Activated T-helper 1 cell treated with anti-CD3 and anti-CD28 coated beads, Interleukin-2, amount 50 U/mL, for 16 hours (primary cell): ENCODE measurements at places on chromosomes 4 and X.
A peak's percentile ranks its signal among the peaks of the same experiment; 100 is the strongest.

DNA sequence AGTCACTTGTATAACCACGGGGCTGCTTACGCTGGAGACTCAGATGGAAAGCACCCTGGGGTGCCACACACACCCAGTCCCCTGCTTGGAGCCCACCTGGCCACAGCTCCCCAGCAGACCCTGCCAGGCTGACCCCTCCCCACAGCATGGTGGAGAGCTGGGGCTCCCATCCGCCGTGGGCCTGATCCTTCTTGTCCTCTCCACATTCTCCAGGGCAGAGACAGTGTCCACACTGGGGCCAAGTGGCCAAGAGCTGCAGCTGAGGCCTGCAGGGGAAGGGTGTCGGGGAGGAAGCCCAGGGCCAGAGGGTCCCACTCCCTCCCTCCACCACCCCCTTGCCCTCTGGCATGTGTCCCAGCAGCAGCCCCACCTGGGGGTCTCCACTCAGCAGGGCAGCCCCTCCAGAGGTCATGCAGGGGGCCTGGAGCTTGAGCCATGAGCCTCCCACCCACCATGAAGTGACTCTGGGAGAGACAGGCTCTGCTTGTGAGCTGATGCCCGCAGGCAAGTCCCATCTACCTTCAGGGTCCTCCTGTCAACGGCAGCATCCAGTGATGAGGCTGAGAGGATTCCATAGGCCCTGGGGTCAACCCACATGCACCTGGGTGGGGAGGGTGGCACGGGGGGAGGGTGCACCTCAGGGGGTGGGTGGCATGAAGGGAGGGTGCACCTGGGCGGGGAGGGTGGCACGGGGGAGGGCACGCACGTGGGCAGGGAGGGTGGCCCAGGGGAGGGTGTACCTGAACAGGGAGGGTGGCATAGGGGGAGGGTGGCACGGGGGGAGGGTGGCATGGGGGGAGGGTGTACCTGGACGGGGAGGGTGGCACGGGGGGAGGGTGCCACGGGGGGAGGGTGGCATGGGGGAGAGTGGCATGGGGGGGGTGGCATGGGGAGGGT is 56.4 kb downstream of the FAM53A start:
- DNase-seq, result no peak

- no peak for DNase-seq
These were observed 13.6 kb upstream of the C4orf50 start for GRCh38 chr4:6031846-6032245.

- DNase-seq, result peak; percentile 62
These were observed at the start of gene ZRSR2 for GRCh38 chrX:15789979-15790768. TSS of gene ZRSR2 (plus strand) at chrX:15790484. CDS start at chrX:15790496, 12 bp downstream.

DNA sequence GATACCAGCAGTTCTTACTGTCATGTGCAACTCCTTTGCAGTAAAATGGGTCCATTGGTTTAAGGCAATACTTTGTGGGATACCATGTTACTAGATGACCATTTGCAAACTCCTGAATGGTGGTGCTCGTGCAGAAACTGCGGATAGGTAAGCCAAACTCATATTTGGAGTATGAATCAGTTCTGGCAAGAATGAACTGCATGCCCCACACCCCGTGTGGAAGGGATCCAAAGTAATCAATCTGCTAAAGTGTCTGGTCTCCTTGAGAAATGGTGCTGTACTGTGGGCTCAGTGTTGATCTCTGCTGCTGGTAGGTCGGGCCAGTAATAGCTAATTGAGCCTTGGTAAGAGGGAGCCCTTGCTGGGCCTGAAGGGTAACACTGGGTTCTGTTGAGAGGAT is 4.2 kb upstream of the TAB3 start:
- DNase-seq, result no peak

- DNase-seq, result no peak
These were observed 134.0 kb downstream of the HTR2C start for GRCh38 chrX:114717921-114718320.

GRCh38 chrX:110442635-110443034 is 84.0 kb downstream of the RTL9 start:
- DNase-seq, result no peak

GRCh38 chrX:906586-906985 is 276.0 kb downstream of the SHOX start:
- no peak for DNase-seq

DNA sequence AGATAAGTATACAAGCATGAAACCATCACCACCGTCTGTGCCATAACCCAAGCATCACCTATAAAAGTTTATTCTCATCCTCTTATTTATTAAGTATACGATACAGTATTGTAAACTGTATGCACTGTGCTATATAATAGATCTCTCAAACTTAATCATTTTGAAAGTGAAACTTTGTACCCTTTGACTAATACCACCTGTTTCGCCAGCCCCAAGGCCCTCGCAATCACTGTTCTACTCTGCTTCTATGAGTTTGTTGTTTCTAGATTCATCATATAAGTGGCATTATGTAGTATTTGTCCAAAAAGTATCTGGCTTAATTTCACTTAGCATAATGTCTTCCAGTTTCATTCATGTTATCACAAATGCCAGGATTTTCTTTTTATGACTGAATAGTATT is 72.1 kb upstream of the DOCK11 start:
- DNase-seq, result no peak

GRCh38 chr4:112927544-112927943 is 121.9 kb upstream of the ANK2 start:
- DNase-seq, result no peak
